ENCODE measurements at places on chromosomes 6 and 20.

- DNase-seq, result no peak
Observed at GRCh38 chr6:109449795-109450673, 5.5 kb downstream of the MICAL1 start.

- DNase-seq, result no peak
Observed at GRCh38 chr6:113489952-113490746, 367.0 kb upstream of the MARCKS start.

GRCh38 chr20:50373674-50374286 is 136.4 kb upstream of the PTPN1 start:
- DNase-seq, result no peak

DNA sequence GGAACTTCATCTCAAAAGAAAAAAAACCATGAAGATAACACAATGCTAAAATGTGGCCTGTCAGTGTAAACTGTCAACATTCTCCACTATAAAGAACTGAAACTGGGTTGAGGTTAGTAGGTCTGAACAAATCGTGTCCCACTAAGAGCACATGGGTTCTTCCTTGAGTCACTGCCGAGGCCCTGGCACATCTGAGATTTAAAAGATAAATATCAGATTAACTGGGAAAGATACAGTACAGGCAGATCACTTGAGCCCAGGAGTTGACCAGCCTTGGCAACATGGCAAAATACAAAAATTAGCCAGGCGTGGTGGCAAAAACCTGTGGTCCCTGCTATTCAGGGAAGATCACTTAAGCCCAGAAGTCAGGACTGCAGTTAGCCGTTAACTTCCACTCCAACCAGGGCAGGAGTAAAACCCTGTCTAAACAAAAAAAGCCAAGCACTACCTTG is 5.6 kb downstream of the EEF1A1 start:
- no peak for DNase-seq

- no peak for DNase-seq
Observed at GRCh38 chr6:52820198-52820597, 16.6 kb upstream of the GSTA1 start.

DNA sequence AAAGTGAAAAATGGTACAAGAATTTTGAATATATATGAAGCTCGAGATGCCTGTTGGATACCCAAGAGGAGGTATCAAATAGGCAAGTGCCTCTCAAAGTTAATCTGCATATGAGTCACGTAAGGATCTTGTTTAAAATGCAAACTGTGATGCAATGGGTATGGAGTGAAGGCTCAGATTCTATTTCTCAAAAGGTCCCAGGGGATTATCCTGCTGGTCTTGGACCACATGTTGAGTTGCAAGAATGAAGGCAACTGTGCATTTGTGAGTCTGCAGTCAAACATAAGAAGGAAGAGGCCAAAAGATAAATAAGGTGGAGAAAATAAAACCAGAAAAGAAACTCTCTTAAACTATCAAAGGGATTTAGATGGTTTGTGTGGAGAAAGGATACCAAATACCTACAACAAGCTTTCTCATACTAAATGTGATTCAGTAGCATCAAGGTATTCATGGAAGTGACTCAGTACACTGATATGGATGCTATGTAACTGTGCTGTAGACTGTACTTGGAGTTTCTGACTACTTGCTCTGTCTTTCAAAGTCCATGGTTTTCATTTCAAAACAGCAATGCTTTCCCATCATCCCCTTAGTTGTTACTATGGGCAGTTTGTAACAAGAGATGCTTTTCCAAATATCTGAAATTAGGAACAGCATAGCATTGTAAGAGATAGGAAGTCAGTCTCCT is 106.3 kb downstream of the GFRAL start:
- no peak for DNase-seq

DNA sequence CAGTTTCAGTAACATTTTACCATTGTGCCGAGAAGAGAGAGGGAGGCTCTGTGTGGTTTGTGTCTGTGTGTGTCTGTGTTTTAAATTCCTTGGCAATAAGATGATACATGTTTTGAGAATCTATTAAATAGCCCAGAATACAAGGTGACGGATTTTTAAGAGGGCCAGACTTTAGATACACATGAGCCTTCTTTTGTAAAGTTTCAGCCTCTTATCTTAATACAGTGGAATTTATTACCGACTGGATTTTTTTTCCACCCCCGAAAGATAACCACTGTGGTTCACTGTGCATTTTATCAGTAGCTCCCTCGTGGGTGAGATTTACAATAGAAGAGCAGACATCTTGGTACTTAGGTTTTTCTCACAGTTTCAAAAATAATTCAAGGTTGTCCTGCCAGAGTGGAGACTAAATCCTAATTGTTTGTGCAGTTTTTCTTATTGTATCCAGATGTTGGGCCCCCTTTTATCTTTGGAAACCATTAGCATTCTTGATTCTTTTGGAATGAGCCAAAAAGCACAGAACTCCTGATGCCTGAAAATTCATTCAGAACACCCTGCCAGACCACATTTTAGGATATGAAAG is 49.9 kb downstream of the STK4 start:
- DNase-seq, result no peak
